NCI-H146 (cell line): ENCODE measurements at places on chromosomes 2 and 18.

GRCh38 chr2:109261906-109262631 lies 133.1 kb downstream of the SH3RF3 start:
- DNase-seq: no peak

DNA sequence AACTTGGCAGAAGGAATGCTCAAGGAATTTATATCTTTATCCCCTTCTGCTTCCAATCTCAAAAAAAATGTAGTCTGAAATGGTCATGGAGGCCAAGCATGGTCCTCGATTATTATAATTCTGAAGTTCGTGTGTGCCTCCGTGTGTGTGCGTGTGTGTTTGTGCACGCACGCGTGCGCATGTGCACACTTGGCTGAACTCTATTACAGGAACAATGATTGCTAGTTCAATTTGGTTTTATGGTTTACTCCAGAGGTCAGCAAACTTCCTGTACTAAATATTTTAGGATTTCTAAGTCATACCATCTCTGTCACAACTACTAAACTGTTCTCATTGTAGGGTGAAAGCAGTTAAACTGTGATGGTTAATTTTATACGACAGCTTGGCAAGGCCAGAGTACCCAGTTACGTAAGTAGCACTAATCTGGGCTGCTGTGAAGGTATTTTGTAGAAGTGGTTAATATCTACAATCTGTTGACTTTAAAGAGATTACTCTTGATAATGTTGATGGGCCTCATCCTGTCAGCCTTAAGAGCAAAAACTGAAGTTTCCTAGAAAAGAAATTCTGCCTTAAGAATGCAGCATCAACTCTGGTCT lies 5.8 kb upstream of the MARCHF7 start:
- no peak for DNase-seq

- DNase-seq: no peak
These were observed 293.6 kb upstream of the TNP1 start for GRCh38 chr2:217153510-217153909.

- DNase-seq: no peak
These were observed 564.4 kb upstream of the LINC00305 start for GRCh38 chr18:64713284-64713683.

GRCh38 chr2:85459771-85460170 lies 41.3 kb downstream of the SH2D6 start:
- no peak for DNase-seq

- no peak for DNase-seq
These were observed 77.0 kb downstream of the EPC2 start for GRCh38 chr2:148721520-148721931.

GRCh38 chr18:53509886-53510285 lies 714.6 kb downstream of the MBD2 start:
- DNase-seq: no peak

GRCh38 chr18:60978338-60978737 lies 354.9 kb upstream of the CDH20 start:
- no peak for DNase-seq

GRCh38 chr2:149540138-149540537 lies 47.4 kb downstream of the MMADHC start:
- DNase-seq: no peak

DNA sequence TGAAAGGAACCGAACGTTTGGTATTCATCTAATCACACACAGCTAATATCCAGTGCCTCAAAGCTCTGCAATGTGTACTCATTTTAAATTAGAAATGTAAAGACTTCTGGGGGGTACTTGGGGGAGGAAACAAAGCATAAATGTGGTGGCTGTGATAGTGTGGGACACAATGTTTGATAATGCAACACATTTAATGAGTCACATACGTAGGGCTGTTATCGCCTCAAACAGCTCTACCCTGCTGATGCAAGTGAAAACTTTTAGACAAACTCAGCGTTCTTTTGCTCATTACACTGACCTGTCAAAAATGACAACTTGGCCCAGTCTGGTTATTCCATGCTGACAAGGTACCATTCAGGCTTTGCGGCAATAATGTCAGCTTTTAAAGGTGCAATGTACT lies 1227.1 kb upstream of the CELF4 start:
- DNase-seq: no peak

GRCh38 chr2:127737892-127738291 lies 36.6 kb downstream of the SFT2D3 start:
- no peak for DNase-seq

GRCh38 chr18:67463829-67464228 lies 52.7 kb downstream of the DSEL start:
- DNase-seq: no peak

DNA sequence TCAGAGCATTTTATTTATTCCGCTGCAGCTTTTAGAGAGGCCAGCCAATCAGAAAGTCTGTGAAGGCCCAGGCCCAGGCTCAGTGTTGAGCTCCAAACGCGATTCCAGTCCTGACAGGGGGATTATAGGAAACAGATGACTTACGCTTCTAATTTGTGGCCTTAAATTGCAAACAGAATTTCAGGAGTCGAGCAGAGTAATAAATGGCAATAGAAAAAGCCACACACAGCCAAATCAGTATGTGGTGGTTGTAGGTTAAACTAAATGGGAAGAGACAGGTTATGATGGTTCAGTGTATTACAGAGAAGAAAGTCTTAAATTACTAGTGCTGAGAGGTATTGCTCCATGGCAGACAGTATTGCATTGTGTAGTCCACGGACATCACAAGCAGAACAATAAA lies 131.0 kb upstream of the ZEB2 start:
- DNase-seq: no peak

DNA sequence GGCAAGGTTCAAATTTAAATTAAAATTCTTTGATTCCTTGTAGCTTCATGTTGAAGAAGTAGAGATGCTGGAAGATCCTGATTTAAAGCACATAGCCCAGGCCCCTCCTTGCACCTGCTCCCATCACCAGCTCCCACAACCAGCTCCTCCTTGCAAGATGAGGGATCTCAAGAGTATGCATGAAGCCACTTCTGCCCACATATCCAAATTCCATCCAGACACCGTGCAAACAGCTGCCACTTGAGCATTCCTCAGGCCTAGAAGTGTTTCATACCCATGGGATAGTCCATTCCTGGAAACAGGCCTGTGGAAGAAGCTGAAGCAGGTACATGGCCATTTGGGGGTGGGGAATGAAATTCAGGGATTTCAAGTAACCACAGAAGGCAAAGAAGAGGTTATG lies 32.4 kb upstream of the ITPRID2 start:
- DNase-seq: no peak

GRCh38 chr18:77131100-77131651 lies 1.4 kb downstream of the MBP start:
- DNase-seq: peak; percentile 38

GRCh38 chr2:207930747-207931146 lies 94.6 kb downstream of the PLEKHM3 start:
- DNase-seq: no peak

DNA sequence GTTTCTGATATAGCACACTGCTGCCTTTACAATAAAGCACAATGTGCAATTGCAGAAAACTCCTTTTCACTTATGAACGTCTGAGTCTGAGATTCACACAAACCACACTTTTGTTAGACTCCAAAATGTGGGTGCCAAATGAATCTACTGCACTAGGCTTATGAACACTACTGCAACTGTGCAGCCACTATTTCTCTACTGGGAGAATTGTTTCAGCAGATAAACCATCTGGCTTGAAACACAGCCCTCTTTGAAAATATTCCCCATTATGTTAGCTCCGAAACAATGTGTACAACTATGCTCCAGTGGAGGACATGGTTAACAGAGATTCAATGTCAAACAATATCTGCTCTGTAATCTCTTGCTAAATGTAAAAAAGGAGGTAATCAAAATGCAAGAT lies 188.7 kb upstream of the ZEB2 start:
- no peak for DNase-seq

DNA sequence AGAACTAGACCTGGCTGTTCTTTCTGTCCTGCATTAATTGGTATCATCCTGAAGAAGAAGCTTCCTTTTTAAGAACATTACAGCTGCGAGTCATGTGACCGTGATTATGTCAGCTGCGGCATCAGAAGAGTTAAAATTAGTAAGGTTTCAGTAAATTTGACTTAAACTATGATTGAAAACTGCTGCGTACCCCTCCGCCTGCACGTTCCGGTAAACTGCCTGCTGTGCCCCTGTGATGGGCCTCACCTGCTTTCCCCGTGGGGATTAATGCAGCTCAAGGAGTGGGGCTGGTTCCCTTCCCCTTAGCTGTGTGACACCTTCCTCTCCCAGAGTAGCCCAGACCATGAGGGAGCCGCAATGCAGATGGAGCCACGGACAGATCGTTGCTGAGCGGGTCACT lies 36.1 kb upstream of the MYO3B start:
- no peak for DNase-seq

GRCh38 chr2:10438688-10439087 lies 9.4 kb downstream of the ODC1 start:
- no peak for DNase-seq

DNA sequence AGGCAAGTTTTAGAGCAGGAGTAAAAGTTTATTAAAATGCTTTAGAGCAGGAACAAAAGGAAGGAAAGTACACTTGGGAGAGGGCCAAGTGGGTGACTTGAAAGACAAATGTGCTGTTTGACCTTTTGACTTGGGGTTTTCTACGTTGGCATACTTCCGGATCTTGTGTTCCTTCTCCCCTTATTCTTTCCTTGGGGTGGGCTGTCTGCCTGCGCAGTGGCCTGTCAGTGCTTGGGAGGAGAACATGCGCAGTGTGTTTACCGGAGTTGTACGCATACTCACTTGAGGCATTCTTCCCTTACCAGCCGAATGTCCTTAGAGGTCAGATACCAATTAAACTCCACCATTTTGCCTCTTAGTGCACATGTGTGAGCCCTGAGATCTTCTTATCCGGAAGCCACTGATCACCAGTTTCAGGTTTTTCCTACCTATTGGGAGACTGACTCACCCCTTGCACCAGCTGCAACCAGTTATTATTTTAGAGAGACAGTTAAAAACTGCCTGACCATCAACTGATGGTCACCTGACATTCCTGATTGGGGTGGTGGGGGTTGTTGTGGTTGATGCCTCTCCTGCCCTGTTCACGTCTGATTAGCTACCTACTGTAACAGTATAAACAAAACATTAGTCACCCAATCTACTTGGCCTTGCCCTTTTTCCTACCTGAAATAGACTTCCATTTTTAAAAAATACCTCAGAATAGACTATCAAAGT lies 67.5 kb downstream of the NYAP2 start:
- no peak for DNase-seq

DNA sequence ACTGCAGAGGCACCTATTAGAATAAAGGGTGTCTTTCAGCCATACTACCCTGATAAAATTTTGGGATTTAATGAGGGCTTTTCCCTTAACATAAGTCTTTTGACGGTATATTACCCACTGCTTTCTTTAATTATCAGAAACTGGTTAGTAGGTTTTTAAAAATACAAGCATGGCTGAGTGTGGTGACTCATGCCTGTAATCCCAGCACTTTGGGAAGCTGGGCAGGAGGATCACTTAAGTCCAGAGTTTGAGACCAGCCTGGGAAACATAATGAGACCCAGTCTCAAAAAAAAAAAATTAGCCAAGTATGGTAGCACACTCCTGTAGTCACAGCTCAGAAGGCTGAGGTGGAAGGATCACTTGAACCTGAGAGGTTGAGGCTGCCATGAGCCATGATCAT lies 16.1 kb downstream of the CPSF3 start:
- DNase-seq: no peak

DNA sequence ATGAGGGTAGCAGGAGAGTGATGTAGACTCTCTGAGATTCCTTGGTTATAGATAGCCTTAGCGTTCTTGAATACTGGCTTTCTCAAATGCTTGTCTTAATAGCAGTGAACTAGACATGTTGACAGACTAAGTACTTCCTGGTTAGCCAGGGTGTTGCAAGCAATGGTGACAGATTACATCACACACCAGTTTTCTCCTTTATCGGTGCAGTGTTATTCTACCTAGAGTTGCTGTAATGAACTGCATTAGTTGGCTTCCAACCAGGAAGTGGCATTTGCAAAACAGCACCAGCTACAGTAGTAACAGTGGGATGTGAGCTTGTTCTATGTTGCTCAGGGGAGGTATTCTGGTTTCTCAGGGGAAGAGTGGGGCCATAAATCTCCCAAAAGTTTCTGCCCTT lies 582.2 kb upstream of the DDX18 start:
- no peak for DNase-seq

- DNase-seq: no peak
These were observed 88.4 kb upstream of the NPAS2 start for GRCh38 chr2:100731535-100731981.

- DNase-seq: no peak
These were observed 215.5 kb downstream of the GBX2 start for GRCh38 chr2:235952714-235953113.

DNA sequence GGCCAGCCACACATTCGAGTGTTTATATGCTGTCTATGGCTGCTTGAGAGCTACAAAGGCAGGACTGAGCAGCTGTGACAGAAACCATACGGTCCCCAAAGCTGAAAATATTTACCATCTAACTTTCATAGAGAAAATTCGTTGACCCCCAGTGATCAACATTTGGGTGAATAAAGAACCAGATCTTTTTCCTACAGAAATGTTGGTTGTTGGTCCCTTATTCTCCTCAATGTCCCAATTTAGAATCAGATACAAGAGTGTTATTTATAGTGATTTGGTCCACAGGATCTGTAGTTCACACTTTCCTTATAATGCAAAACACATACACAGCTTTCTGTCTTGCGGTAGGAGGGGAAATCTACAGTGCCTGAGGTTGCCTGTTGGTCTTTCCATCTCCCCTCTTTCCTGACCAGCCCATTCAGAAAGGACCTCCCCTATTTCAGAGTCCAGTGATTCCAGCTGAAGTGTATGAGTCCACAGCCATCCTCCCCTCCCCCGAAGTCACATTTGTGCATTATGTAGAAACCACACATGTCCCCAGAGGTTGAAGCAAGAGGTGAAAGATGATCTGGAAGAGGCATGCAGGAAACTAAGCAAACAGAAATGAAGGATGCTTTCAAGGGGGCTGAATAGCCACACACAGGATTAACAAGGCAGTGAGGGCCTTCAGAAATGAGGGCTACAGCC lies 61.9 kb downstream of the SPRED2 start:
- no peak for DNase-seq

DNA sequence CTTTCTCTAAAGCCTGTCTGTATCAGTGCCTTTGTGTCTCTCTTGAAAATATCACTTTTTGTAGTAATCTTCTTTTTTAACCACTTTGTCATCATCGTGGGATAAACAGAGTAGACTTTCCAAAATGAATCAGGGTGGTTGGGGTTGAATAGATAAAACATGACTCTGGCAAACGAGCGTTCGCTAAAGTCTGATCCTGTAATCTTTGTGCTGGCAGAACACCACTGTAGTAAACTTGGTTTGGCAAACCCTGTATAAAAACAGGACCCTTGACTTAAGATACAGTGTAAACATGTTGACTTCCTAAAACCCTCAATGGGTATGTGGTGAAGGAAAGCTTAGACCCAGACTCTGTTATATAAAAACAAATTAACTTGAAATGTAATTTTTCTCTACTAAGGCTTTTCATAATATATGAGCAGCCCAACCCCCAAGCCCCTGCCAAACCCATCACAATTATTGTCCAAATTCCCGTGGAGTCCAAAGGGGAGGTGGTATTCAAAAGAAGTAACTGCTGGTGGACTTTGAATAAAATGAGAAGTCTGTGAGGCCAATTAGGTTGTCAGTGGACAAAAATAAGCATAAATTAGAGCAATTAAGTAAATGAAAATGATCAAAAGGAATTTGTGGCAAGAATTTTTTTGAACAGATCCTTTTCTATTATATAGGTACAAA lies 52.2 kb downstream of the COLEC12 start:
- no peak for DNase-seq

- DNase-seq: no peak
These were observed 458.8 kb downstream of the SETBP1 start for GRCh38 chr18:45139478-45139877.
